CD4-positive, alpha-beta T cell treated with Interleukin-6 for 4 hours (primary cell): ENCODE measurements at places on chromosomes 6 and 20.

DNA sequence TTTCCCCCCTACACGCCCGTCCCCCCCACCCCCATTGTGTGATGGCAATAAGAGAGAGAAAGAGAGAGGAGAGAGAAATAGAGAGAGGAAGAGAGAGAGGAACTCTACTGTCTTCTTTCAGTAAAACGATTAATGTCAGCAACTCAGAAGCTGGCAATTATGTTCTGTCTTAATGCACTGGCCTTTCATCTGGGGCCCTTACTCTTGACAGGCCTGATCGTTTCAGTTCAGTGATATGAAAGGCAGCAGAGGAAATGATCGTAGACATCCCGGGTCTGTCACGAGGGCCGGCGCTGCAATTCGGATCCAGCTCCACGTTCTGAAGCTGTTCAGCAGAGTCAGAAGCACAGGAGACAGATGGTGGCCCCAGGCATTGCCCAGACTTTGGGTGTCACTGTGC, 308.9 kb downstream of the ZNF217 start:
- no peak for DNase-seq

DNA sequence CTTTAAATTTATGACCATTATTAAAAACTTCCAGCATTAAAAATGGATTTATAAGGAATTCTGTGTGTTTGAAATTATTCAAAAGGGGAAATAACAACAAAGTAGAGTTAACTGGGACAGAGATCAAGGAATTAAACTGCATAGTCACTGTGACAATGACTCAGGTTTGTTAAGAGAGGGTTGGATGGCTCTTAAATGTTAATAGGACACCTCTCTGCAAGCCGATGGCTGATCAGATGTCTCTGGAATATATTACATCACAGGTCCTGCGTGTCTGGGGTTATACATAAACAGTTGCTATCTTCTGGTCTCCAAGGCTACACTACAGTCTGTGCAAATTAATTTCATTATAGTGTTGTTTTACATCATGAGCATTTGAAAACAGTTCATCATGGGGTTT, 574.3 kb downstream of the COL12A1 start:
- DNase-seq, result no peak

DNA sequence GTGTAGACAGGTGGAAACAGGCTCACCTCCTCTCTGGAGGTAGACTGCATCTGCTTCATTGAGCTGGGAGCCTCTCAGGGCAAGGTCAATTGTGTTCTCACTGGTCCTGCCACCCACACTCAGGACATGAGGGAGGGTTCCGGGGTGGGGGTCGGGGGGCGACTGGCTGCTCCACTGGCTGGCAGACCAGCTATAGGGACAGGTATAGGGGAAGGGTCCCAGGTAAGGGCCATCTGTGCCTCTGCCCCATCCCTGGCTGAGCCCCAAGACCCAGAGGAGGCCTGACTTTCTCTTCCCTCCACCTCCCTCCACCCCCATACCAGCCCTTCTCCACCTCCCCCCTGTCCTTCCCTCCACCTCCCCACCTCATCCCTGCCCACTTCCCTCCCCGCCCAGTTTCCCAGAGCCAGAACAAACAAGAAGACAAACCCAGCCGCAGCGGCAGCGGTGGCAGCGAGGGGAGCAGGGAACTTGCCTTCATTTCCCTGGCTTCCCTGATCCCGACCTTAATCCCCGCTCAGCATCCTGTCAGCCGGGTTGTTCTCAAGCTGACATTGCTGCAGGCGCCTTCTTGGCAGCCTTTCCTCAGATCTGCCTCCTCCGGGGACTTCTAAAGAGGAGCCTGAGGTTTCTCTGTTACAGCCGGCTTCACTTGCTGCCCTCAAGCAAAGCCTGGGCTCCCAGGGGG, 18.3 kb upstream of the FOXP4 start:
- DNase-seq, result no peak

DNA sequence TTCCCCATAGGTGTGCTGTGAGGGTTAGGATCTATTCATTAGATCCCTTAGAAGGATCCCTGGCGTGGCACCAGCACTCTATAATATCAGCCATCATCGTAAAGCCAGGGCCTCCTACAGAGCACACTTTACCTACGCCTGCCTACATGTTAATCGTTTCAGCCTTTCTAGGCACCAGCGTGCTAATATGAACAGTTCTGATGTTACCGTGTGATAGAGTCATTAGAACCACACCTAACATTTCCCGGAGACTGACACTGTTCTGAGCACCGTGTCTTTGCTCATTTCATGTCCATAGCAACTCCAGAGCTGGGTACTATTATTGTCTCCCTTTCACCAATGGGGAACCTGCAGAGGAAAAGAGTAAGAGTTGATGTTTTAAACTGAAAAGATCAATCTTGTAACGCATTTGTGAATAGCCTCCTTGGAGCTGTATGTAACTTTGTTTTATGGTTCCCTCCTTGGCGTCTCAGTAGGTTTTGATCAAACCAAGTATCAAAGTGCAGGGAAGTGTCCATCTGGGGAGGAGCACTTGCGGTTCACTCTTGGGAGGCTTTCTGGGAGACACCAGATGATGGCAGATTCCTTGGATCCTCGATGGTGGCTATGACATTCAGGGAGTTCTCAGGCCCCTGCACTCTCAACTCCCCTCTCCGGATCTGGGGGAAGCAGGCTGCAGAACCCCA, 73.8 kb upstream of the KCNG1 start:
- no peak for DNase-seq

GRCh38 chr20:62995898-62996595, 10.7 kb downstream of the BHLHE23 start:
- DNase-seq, result no peak

DNA sequence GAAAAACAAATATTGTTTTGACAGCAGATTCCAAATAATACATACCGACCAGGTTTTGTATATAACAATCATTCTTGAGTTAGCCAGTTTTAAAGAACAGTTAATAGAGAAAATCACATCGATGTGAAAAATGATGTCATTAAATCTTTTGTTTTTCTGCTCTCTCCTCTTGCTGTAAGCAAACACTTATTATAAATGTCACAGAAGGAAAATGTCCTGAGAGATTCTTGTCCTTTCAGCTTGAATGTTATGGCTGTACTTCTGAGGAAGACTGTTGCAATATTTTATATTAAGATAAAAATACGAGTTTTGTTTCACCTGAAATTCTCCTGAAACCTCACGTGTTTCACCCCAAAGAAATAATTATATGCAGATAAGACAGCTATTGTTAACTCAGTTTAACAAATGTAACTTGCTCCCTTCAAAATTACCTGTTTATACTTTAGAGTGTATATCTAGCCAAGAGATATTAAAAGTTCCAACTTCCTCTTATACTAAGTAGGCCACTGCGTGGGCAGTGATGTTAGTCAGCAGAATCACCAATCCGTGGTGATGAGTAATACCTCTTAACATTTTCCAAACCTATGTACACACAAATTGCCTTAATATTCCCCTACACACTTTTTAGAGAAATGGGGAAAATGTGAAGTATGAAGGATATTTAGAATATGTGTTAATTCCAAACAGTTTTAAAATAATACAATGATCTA, 1111.4 kb upstream of the CITED2 start:
- no peak for DNase-seq

GRCh38 chr20:41004531-41005360, 23.9 kb upstream of the TOP1 start:
- no peak for DNase-seq

- no peak for DNase-seq
Measured at GRCh38 chr20:50009521-50010454, 27.0 kb downstream of the SNAI1 start.

DNA sequence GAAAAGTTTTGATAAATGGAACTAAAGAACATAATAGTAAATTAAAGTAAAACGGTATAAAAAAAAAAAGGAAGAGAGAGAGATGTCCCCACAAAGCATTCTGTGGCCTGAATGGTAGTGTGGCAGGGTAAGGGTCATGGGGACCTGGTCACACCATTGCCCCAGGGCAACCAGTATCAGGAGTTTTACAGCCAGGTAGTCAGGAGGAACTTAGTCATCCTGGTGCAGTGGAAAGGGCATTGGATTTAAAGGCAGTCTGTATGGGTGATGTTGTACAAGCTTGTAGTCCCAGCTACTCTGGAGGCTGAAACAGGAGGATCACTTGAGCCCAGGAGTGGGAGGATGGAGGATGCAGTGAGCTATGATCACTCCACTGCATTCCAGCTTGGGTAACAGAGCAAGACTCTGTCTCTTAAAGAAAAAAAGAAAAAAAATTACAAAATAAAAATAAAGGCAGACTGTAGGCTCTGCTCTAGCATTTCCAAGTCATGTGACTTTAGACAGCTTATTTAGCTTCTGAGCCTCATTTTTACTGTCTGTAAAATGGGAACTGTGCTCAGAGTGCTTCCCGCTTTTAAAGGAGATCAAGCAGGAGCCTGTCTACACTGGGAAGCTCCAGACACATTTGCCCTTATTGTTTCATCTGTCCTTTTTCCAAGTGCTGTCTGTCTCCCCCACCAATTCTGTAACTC, 112.8 kb upstream of the ARMC2 start:
- no peak for DNase-seq

- no peak for DNase-seq
Measured at GRCh38 chr6:52127957-52128356, 40.5 kb upstream of the PKHD1 start.

- DNase-seq, result no peak
Measured at GRCh38 chr6:13914351-13914750, 10.4 kb upstream of the RNF182 start.

DNA sequence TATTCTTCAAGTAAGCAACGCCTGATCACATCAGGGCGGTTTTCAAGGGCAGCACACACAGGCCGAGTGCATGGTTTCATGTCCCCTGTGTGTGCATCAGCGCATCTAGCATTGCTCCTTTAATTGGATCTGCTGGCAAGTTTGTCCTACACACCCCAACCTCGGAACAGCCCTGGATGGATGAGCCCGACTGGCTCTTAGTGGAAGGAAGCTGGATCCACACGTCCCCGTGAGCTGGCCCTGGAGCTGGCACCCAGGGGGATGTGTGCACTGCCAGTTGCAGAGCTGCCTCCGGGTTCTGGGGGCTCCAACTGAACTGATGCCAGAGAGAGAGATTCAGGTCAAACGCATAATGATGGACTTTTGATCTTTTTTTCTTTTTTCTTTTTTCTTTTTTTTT, 39.2 kb upstream of the QKI start:
- no peak for DNase-seq
